Transverse colon (tissue), 4 donors: ENCODE measurements at places on chromosomes 7 and 10. TPM values are rescaled to one million over a fixed set of nuclear protein-coding genes. Genes with fewer than 3 reads are reported as not detected.

PNLIP gene
- total RNA-seq, result not detected

ADIRF gene
- 35.0 TPM for total RNA-seq

FOXI2 gene
- total RNA-seq, result 0.14 TPM

DDC gene
- 16.1 TPM for total RNA-seq

DENND2A gene
- 19.9 TPM for total RNA-seq

MACC1 gene
- total RNA-seq, result 8.5 TPM

CRHR2 gene
- not detected for total RNA-seq

NEURL1 gene
- 61.2 TPM for total RNA-seq

NAPEPLD gene
- 51.9 TPM for total RNA-seq

FOXP2 gene
- total RNA-seq, result 20.5 TPM

ITGA8 gene
- total RNA-seq, result 4.9 TPM

RTKN2 gene
- not detected for total RNA-seq

CCDC172 gene
- not detected for total RNA-seq

CTAGE8 gene
- total RNA-seq, result 6.4 TPM
